ENCODE measurements at places on chromosomes 1 and 21.

- DNase-seq: no peak
These were observed 11.5 kb upstream of the TAS1R2 start for GRCh38 chr1:18870957-18871356.

DNA sequence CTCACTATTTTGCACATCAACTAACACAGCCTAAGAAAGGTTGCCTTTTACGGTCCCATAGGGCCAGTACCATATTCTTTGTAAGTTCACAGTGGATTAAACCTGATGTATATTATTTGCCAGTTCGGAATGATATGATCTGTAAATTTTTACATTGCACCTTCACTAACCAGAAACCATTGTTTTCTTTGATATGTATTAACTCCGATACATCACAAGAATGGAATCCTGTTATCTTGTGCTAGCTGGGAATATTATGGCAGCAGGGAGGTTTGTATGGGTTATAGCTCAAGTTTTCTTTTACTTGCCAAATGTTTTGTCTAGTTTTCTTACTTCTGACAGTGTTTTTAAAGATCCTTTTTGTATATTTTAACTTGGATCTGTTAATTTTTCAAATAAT is 51.4 kb upstream of the S1PR1 start:
- no peak for DNase-seq

- no peak for DNase-seq
These were observed 2.3 kb downstream of the VPS26C start for GRCh38 chr21:37264808-37265207.

- DNase-seq: no peak
These were observed 64.9 kb downstream of the PRKCZ start for GRCh38 chr1:2115008-2115641.

DNA sequence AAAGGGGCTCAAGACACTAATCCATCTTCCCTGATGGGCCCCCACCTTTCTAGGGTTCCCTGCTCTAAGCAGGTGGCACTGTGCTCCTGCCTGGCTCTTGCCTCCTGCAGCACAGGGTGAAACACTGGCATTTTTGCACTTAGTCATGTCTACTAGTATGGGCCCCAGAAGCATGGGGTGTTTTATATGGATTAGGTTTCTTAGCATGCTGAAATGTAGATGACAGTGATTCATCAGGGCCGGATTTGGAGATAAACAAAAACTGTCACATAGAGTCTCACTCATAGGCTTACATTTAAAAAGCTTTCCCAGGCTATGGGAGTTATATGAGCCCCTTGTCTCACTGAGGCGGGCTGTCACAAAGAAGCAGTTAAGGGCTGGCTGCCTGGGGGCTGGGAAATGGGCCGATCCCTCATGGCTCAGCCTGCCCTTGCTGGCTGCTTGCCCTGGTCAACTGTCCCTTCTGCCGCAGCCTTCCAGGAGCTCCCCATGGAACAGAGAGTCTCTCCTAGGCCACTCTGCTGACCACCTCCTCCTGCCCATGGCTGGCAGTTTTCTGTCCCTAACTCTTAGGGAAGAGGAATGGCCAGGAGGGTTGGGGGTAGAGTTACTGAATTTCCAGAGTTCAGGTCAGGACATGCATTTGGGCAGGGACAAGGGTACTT is 6.5 kb downstream of the GALNT2 start:
- DNase-seq: no peak

DNA sequence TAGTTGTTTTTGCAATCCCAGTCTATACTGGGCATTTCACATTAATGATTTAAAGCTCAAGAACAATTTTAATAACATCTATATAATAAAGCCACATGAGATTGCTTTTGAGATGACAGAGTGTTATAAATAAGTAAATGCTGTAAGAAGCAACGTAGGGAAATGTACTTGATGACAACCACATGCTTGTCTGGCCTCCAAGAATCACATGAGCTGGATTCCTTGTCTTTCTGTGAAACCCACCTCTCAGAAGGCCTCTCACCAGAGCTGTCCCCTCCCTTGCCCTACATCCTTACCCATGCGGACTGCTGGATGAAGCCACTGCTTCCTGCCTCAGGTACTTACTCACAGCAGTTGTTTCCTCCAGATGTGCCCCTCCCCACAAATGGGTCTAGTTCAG is 145.1 kb upstream of the CTTNBP2NL start:
- DNase-seq: no peak

DNA sequence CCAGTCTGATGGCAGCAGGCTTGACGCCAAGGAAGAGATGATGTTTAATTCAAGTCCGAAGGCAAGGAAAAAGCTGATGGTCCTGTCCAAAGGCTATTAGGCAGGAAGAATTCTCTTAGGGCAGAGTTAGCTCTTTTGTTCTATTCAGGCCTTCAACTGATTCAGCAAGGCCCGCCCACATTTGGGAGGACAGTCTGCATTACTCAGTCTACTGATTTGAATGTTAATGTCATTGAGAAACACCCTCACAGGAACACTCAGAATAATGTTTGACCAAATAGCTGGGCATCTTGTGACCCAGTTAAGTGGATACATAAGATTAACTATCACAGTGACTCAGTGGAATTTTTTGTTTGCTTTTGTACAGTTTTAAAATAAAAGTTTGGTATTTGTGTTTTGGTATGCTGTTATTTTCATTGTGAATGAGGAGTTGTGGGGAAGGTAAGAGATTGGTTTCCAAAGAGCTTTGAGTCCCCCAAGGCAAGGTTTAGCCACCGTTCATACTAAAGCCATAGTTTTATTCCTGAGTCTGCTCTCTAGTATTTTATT is 1.7 kb upstream of the ZNF691 start:
- no peak for DNase-seq

- DNase-seq: no peak
These were observed 14.7 kb upstream of the SLC19A1 start for GRCh38 chr21:45556645-45557615.

- no peak for DNase-seq
These were observed 260.3 kb downstream of the ASTN1 start for GRCh38 chr1:176904057-176904751.

DNA sequence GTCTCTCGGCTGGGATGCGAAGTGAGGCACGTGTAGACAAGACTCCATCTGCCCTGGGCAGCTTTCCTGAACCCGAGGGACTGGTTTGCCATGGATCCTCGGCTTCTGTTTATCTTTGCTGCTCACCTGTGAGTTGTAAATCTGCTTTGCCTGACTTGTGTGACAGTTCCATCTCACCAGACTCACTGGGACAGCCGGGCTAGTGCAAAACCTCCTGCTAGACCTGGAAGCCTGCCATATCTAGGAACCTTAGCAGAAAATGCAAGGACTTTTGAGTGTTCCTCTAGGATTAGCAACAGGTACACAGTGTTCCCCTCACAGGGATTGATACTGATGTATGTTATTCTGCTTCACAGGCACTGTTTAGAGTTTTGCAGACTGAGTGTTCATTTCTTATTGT is 218.6 kb downstream of the URB2 start:
- no peak for DNase-seq

GRCh38 chr1:248000169-248000568 is 13.3 kb upstream of the OR2L5 start:
- no peak for DNase-seq

GRCh38 chr1:121515235-121515634 is 330.5 kb downstream of the SRGAP2C start:
- DNase-seq: no peak

DNA sequence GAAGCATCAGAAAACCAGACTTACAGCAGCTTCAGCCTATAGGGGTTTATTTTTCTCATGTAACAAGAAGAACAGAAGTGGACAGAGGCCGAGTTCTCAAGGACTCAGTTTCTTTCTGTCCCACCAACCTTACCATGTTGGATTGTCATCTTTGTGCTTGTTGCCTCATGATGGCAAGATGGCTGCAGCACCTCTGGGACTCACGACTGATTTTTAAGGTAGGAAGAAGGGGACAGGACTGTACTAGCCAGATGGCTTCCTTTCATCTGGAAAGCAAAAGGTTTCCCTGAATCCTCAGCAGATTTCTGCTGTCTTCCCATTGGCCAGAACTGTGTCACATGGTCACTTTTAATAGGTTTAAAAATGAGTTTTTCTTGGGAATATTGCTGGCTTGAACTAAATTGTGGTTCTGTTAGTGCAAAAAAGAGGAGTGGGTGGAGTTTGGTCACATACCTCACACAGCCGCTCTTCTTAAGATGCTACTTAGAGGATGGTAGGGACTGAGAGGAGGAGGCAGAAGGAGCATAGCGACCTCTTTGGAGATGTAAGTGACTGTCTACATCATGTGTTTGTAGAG is 48.1 kb upstream of the ENAH start:
- no peak for DNase-seq

GRCh38 chr1:162389971-162390370 is 8.4 kb downstream of the C1orf226 start:
- DNase-seq: no peak

DNA sequence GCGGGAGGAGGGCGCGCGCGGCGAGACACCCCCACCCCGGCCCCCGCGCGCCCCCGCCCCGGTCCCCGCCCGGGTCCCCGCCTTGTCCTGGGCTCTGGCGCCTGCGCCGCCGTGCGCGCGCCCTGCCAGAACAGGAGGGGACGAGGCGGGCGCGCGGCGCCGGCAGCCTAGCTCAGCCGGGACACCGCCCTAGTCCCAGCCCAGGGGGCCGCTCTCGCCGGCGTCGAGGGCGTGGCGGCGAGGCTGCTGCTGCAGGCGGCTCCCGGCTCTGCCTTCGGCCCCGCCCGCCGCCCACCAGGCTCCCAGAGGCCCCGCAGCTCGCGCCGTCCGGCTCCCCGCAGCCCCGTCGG is at the start of gene RCAN3:
TSS of gene RCAN3 (plus strand) at position 128 of the 350 bp plus-strand sequence. CDS start 11,537 bp downstream, outside the sequence.
- DNase-seq: peak; percentile 67

DNA sequence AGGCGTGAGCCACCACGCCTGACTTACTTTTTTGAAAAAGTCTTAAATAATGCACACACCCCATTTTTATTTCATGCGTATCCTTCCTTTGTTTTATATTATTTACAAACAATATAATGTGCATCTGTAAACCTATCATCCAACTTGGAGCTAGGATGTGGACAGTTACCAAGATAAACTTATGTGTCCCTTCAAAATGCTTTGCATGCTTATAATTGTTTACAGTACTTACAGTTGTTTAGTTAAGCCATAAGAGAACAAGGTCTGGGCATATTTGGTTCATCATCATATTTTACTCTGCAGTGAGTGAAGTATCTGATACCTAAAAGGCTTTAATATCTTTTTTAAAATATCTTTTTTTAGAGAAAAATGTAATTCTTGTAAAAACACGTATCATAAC is 16.1 kb upstream of the HMGN1 start:
- DNase-seq: no peak

DNA sequence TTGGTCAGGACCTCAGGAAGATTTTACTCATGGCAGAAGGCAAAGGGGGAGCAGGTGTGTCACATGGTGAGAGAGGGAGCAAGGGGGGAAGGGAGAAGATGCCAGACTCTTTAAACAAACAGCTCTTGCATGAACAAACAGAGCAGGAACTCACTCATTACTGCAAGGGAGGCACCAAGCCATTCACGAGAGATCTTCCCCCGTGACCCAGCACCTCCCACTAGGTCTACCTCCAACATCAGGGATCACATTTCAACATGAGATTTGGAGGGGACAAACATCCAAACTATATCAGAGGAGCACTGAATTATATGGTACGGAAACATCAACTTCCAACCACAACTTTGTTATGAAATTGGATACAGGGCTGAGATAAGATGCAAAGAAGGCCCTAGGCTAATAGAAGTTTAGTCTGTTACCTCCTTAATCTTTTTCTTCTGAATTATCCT is 164.9 kb downstream of the ST6GALNAC3 start:
- DNase-seq: no peak

GRCh38 chr1:202439308-202439707 is 90.8 kb downstream of the PPP1R12B start:
- DNase-seq: no peak
